NCI-H1694 (cell line): ENCODE measurements at places on chromosomes 3 and 15.

DNA sequence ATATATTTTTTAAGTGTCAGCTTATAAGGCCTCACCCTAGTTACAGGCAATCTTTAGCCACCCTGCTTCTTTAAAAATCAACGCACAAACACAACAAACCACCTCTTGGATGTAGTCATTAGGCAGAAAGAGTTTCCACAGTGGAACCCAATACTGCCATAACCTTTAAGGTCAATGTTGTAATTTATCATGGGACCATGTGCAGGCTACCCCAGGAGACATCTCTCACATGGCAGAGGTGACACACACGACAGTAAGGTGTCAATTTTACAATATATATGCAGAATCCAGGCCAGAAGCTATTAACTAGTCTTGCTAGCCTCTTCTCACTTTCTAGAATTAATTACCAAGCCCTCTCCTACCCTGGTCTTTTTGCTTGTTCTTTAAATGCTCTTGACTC is 336.5 kb downstream of the MAGI1 start:
- no peak for DNase-seq

DNA sequence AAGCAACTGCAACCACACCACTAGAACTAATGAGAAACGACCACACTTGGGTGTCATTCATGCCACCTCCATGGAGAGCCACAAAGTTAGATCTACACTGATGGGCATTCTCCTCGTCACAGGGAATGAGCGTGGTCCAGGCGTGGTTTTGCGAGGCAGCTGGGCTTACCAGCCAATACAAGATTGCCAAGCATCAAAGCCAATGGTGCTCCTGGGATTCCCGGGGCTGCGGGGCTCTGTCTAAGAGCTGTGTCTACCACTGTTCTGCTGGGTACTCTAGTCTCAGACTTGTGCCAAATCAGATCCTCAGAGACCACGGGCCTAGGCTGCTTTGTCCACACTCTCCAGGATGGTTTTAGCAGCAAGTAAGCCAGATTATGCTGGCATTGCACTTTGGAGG is 43.8 kb downstream of the RAB6B start:
- DNase-seq, result no peak

DNA sequence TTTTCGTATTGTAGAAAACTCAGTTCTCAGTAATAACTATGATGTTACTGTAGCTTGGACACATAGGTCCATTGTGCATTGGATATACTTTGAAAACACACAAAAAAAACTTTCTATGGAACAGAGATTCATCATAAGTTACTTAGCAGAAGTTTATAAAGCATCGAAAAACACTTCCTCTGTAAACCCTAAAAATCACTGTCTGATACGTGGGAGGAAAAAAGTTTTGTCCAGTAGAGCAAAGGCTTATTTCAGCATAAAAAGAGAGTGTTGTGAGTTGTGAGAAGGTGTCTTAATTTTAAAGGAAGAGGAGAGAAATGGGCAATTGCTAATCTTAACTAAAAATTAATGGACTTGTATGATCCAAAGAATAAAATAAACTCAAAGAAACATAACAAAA is 64.8 kb downstream of the OSTN start:
- no peak for DNase-seq

- DNase-seq, result no peak
Observed at GRCh38 chr3:52454250-52454937, 553 bp upstream of the TNNC1 start.

GRCh38 chr3:117118604-117119003 is 409.0 kb downstream of the TUSC7 start:
- peak; percentile 60 for DNase-seq

DNA sequence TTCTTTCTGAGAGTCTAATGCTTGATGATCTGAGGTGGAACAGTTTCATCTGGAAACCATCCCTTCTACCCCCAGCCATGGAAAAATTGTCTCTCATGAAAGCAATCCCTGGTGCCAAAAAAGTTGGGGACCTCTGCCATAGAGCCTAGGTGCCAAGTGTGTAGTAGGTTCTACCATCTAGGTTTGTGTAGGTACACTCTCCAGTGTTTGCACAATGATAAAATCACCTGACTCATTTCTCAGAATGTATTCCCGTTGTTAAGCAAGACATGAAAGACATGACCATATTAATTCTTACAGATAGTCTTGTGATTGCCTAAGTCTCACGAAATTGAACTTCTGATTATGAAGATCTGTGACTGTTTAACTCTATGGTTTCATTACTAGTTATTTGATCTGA is 68.6 kb downstream of the KAT2B start:
- DNase-seq, result no peak

GRCh38 chr15:75349851-75350588 is 3.2 kb downstream of the NEIL1 start:
- no peak for DNase-seq

DNA sequence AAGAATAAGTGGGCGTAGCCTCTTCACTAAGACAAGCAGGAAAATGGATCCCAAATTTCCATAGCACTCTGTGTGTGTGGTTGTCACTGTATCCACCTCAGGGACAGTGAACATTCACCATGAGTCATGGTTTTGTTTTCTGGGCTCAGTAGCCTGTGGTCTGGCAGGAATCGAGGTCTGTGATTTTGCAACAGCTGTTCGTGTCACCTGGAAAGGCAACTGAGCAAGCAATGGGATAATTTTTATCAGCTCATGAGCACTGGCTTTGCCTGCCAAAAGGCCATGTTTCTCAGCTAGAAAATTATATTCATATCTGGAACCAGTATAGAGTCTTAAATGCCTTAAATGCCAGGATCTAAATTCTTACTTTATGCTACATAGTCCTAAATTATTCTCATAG is 60.9 kb downstream of the STRIT1 start:
- DNase-seq, result no peak

- no peak for DNase-seq
Observed at GRCh38 chr3:53218131-53218530, 37.7 kb downstream of the TKT start.

- DNase-seq, result no peak
Observed at GRCh38 chr3:125957674-125958510, 11.1 kb upstream of the ROPN1B start.

GRCh38 chr15:88187195-88187594 is 69.3 kb downstream of the NTRK3 start:
- no peak for DNase-seq

- no peak for DNase-seq
Observed at GRCh38 chr15:63107895-63108546, 13.6 kb upstream of the LACTB start.

GRCh38 chr3:37243820-37244748 is 69.7 kb upstream of the LRRFIP2 start:
- DNase-seq, result no peak
